ENCODE measurements at places on chromosomes 12 and 14. TPM values are rescaled to one million over a fixed set of nuclear protein-coding genes. Genes with fewer than 3 reads are reported as not detected.

DNA sequence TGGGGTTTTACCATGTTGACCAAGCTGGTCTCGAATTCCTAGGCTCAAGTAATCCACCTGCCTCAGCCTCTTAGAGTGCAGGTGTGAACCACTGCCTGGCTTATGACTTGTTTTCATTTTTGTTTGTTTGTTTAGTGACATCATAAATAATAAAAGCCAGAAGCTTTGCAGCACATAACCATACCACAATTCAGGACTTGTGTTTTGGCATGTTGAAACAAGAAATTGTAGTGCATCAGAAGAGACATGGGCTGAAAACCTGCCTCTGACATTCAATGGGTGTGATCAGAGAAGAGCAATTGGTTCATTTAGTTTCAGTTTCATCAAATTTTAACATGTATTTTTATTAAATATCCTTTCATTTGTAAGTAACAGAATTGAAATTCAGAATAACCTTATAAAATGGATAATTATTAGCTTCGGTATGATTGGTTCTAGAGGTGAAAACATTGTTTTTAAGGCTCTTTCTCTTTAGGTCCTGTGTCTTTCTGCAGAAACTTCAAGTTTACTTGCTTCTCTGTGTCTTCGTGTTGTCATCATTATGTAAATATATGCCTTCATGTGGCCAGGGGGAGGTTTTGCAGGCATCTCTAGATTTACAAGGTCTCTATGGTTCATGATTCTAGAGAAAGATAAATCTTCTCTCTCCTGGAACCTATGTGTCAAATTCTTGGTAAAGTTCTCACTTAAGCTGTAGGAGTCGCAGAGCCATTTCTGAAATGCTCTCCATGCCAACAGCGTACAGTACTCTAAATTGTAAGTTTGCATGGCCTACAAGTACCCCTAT is 312.0 kb downstream of the KCNC2 start:
- DNase-seq: no peak

DNA sequence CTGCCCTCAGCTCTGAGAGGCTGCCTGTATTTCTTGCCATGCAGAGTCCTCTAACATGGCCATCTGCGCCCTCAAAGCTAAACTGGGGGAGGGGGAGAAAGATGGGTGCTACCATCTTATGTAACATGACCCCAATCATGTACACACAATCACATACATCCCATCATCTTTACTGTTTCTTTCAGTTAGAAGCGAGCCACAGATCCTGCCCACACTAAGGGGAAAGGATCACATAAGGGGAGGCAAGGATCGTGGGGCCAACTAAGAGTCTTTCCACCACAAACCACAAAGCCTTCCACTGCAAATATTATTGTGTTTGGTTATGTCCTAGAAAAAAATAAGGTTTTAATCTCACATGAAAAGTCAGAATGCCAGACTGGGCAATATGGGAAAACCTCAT is 11.8 kb upstream of the AMN1 start:
- DNase-seq: no peak

DNA sequence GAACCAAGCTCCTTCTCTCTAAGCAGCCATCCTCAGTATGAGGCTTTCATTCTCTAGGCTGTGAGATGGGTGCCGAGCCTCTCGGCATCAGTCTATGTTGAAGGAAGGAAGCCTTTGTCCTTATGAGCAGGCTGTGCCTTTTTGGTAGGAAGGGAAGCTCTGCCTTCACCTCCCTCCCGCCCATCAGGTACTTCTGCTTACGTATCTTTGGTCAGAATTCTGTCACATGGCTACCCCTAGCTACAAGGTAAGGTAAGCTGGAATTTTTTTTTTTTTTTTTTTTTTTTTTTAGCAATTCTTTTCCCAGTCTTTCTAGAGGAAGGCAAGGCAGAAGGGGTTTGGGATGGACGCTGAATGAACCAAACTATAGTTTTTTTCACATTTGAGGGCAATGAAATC is 16.9 kb downstream of the BATF start:
- DNase-seq: no peak

DNA sequence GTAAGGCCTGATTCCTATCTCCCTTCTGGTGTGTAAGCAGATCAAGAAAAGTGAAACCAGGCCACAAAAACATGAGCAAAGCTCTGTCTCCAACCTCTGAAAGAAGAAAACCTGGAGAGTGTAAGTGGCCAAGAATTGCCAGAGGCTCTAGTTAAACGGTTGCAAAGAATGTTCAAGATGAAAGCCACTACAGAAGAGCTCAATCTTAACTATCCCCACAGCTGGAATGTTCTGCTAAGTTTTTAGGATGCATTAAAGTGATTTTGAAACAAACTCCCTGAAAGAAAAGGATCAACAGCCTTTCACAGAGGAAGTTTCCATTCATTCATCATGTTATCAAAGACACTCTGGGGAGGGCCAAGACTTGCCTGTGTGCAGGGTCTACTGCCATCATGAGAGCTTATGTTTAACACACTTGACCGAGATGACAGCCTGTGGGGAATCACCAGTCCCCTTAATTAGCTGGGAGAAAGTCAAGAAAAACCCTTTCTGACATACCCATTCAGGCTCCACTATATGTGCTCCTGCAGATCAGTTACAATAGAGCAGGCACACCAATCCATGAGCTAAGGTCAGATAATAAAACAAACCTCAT is 128.0 kb upstream of the OVCH1 start:
- no peak for DNase-seq

Gene LIN7A
- 4.3 TPM for total RNA-seq

Gene HHIPL1
- 2.0 TPM for total RNA-seq

Gene ANO2
- total RNA-seq: 51.6 TPM
